T-helper 17 cell (primary cell): ENCODE measurements at places on chromosomes 6 and 20.

DNA sequence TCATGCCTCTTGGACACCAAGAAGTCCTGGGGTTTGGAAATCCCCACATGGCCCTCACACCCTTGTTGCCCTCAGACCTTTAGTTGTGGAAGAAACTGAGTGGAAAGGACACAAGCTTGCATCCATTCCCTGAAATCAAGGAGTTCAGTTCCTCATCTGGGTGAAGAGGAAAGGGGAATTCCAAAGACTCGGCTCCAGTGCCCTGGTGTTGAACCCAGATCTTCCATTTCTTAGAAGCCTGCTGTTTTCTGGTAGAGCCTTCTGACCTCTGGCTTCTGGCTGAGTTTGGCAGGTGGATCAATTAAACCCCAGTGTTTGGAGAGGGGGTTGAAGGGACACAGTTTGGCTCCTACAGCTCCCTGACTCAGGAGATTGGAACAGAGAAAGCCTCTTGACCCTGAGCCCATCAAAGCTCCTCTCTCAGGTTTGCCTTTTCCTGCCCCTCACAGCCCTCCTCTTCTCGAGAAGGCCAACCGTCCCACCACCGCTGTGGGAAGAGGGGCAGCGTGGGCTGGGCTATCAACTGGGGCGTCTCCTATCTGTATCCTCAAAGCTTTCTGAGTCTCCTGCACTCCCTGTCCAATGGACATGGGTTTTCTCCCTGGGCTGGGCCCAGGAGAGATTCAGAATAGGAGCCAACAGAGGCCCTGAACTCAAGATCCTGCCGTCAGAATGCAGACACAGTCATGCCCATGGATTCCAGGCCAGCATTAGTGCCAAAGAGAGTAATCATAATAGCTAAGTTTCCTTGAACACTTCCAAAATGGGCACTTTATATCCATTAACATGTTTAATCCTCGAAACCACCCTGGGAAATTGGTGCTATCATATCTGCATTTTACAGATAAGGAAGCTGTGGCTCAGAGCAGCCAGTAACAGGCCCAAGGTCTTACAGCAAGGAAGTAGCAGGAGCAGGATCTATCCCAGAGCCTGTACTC is 146.2 kb downstream of the VEGFA start:
- no peak for DNase-seq

GRCh38 chr20:24147961-24148360 is 159.4 kb upstream of the GGTLC1 start:
- DNase-seq = no peak

DNA sequence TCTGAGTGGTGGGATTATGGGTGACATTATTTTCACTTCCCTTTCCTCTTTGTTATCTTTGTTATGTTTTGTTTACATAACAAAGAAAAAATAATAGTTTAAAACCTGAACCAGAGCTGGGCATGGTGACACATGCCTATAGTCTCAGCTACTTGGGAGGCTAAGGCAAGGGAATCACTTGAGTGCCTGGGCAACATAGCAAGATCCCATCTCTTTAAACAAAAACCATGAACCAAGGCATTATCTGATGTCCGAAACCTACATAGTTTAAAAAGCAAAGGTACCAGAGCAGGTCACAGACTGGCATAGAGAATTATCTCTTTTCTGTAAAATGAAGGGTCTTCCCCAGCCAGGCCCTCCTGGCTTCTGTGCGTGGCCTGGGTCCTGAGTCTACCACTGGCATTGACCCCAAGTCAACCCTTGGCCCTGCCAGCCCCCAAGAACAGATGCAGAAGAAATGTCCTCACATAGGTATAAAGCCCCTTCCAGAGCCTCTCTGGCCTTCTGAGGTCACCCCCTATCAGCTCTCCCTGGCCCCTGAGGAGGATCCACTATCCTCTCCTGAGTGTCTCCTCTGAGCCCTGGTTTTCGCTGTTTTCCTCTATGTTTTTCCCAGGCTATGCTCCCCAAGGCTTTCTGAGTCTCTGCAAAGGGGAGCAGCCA is 81.3 kb downstream of the TRERF1 start:
- no peak for DNase-seq

GRCh38 chr20:37131486-37131885 is 35.7 kb upstream of the RBL1 start:
- DNase-seq = no peak

- DNase-seq = no peak
These were observed 21.7 kb upstream of the MICA start for GRCh38 chr6:31381666-31382065.

DNA sequence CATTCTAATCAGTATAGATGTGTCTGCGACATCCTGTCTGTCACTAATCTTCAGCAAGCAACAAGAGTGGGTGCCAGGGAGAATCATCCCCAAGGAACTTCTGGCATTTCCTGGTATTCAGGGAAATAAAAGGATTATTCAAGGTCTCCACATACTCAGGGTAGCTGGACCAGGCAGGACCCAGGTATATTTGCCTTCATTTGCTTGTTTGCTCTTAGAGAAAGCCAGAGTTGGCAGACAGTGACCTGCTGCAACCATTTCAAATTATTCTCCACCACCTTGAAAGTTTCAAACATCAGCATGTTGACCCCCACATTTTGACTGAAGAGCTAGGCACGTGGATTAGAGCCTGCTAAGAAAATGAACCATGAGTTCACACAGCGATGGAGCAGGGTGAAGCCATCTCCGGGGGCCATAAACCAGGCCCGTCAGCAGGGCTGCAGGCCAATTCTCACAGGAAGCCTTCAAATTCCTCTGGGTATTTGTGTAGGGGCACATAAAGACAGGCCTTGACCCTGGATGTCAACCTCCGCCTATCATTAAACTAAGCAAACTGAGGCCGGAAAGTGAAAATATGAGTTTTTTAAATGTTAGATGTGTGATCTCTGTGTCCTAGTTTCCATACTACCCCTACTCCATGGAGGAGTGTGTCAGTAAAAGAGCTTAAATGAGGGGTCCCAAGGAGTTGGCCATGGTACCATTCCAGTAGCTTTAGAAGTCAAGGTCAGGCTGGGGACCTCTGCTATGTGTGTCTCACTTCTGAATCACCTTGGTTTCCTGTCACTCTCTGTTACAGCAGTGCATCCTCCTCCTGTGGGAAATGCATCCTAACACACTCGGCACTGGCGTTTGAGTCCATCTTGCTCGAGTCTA is 32.9 kb downstream of the TRAM2 start:
- no peak for DNase-seq

DNA sequence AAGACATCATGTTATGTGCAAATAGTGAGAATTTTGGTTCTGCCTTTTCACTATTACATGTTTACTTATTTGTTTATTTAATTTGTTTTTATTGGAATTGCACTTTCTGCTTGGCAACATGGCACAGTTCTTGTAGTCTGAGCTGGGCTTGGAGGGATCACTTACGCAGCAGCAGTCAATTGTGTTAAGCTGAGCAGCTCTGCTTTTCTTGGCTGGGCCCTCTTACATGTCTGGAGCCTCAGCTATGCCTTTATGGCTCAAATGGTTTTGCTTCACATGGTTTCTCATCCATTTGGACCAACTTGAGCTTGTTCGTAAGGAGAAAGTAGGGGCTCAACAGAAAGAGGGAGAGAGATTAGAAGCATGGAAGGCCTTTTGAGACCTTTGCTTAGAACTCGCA is 327.5 kb upstream of the EPHA7 start:
- no peak for DNase-seq

- DNase-seq = no peak
These were observed 45.5 kb downstream of the PRL start for GRCh38 chr6:22251348-22251747.

DNA sequence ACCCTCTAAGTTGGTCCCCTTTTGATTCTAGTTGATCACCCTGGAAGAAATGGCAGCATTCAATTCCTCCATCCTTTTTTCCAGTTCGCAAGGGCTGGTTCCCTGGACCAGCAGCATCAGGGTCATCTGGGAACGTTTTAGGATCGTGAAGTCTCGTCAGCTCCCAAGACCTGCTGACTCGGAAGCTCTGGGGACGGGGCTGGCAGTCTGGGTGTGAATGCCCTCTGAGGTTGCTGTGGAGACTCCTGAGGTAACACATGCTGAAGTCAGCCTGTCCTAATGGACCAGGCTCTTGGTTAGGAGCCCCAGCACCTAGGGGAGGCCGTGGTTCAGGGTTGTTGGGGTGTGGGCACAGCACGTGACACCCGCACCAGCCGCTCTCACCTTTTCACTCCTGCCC is 164.1 kb downstream of the SYNDIG1 start:
- DNase-seq = no peak

DNA sequence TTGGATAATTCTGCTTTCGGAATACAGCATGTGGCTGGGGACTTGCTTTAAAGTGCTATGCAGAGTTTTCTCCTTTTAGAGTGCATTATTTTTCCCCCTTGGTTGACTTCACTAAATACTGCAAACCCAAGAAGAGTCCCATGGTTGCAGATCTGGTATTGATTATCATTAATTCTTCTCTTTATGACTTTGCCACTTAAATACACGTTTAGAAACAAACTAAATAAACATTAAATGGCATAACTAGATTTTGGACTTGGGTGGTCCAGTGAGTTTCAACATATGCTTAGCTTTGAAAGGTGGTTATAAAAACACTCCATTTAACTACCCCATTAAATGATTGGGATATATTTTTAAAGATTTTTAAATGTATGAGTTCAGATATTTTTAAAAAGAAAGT is 279.2 kb downstream of the SOX4 start:
- no peak for DNase-seq

- DNase-seq = no peak
These were observed 751.5 kb downstream of the EPHA7 start for GRCh38 chr6:92667843-92668242.

GRCh38 chr20:32648761-32649650 is 24.7 kb downstream of the C20orf203 start:
- DNase-seq = no peak
